Nucleus accumbens (tissue), 56 donors: ENCODE measurements at places on chromosomes 6 and 20.

DNA sequence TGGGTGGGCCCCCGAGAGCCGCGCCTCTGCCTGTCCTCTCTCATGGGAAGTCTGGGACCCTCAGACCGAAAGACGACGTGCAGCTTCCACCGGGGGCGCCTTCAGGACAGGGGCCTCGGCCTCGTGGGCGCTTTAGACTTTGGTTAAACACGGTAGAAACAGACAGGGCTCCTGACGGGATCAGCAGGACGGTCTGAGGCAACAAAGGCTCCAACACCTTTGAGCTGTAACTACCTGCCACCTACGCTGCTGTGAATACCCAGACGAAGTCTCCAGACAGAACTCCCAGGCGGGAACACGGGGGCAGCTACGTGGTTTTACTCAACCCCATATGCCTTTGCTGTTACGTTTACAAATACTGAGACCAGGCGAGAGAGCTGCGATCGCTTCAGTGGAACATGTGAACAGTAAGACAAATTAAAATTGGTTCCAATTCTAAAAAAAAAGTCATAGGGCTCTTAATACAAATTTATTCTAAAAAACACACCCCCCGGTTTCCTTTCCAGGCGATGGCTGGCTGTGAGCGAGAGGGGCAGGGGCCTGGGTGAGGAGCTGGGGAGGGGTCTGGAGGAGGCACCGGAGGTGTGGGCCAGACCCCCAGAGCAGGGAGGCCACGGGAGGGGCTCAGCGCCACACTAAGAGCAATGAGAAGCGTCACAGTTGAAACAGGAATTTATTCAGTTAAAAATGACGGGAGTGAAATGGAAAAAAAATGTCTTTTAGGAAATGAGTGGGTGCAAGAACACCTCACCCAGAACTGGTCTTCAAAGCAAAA is 453.2 kb downstream of the QKI start:
- no peak for DNase-seq

GRCh38 chr6:170442596-170442995 is 110.5 kb downstream of the PSMB1 start:
- no peak for DNase-seq

- no peak for DNase-seq
Observed at GRCh38 chr20:61903575-61904340, 161.9 kb downstream of the TAF4 start.

DNA sequence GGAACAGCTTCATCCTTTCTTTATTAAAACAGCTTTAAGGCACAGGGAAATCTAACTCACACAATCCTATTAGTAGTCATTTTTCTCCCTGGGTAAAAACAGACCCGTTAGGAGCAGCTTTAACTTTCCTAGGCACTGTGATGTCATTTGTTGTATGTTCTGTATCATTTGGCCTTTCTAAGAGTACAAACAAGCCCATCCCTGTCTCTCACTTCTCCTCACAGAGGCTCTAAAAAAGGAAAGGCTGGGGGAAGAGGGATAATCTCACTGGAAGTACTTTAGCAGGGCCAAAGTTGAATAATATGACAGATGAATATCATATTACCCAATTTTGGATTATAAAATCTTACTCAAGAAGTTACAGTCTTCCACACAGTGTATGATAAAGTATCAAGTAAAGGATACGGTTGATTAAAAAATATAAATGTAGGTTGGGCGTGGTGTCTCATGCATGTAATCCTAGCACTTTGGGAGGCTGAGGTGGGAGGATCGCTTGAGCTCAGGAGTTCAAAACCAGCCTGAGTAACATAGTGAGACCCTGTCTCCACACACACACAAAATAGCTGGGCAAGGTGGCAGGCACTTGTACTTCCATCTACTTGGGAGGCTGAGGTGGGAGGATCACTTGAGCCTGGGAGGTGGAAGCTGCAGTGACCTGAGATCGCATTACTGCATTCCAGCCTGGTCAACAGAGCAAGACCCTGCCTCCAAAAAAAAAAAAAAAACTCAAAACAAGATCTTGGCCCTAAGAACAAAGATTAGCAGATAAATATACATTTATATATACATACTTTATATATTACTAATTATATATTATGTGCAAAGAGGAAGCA is 7.9 kb downstream of the NUDT3 start:
- DNase-seq: no peak
